Neural progenitor cell (in vitro differentiated cells): ENCODE measurements at places on chromosomes 11 and 22.

DNA sequence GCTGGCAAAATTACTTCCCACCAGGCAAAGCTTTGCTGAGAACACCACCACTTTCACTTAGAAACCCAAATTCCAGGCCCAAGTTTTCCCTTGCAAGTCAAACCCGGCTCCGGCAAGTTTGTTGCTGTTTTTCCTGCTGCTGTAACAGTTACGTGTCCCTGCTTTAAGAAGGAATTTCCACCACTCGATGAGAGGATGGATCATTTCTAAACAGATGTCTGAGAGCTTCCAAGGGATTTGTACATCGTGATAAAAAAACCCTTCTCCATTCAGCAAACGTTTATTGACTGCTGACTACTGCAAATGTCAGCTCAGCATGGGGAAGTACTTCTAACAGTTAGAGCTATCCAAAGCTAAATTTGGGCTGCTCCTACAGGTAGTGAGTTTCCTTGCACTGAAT is 19.7 kb downstream of the P2RX3 start:
- no peak for DNase-seq

DNA sequence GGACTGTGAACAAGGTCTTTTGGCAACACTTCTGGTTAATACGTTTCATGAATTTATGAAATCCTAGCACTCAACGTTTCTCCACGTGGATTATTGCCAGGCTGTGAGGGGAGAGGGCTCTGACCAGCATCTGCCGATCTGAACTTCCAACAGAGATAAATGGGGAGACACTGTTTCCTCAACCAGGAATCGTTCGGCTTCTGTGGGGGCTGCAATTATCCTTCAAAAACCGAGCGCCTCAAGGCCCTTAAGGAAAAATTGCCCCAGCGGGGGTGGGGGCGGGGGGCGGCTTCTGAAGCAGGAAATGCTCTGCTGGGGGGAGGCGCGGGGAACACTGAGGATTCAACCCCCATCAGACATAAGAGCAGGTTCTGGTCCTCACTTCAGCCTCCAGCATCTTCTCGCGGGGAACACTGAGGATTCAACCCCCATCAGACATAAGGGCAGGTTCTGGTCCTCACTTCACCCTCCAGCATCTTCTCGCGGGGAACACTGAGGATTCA is 155.6 kb downstream of the BRD1 start:
- DNase-seq: no peak

DNA sequence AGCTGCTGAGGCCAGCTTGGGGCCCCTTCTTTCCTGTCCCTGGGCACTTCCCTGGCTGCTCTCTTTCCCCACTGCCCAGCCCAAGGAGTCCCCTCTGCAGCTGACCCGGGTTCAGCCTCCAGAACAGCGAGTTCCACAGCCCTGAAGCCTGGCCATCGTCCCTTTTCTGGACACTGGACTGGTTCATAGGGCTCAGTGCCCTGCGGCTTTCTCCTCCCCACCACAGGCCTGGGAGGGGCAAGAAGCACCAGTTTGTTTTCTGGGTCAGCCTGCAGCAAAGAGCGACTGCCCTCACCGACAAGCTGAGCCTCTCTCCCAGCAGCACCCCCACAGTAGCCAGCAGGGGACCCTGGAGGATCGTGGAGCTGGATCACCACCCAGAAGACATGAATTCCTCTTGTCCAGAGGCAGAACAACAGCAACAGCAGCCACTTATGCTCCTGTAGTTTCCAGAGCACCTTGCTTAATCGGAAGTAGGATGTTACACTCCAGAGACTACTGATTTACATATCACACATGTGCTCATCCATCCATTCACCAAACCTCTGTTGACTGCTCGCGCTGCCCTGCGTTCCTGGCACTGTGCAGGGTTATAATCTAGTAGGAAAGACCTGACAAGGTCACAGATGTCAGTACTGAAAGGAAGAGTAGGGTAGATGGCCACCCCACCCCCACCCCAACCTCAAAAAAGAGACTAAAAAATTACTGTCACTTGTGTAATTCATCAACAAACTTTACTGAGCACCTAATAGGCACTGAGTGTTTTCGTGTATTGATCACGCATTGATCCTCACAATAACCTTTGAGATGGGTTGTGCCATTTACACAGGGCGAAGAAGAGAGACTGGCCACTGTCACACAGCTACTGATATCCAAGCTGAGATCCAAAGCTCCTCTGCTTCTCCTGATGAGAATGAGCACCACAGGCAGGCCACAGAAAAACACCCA is 13.0 kb upstream of the CXCR5 start:
- DNase-seq: peak; percentile 25

DNA sequence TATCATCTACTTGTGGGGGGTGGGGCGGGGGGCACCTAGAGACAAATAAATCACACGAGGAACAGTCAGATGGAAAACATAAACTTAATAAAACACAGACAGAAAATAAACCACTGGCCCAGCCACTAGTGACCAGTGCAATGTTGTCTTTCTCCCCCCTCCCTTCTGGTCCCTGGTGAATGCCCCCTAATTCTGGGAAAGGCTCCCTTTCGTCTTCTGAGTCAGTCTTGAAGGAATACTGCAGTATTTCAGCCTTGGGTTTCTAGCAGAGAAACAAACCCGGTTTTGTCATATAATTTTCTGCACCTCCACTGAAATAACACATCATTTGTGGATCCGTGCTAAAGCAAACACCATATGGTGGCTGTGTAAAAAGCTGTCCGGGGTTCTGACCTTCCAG is 101.7 kb downstream of the ABTB2 start:
- no peak for DNase-seq

DNA sequence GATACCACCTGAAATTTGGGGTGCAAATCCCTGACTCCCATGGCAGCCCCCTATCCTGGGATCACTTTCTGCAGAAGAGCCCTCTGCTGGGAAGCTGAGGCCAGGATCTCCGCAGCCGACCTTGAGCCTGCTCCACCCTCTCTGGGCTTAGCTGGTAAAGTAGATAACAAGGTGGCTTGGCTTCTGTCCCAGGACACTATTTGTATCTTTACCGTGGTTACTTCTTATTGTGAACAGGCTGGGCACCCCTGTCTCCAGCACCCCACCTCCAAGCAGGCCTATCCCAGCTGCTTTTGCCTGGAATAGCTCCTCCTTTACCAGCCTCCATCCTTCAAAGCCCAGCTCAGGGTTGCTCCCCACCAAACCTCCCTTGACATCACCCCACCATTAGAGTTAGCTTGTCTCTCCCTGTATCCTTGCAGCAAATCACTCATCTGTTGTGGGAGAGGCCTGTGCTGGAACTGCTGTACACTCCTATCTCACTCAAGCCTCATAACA is 35.2 kb upstream of the P2RY2 start:
- DNase-seq: no peak

DNA sequence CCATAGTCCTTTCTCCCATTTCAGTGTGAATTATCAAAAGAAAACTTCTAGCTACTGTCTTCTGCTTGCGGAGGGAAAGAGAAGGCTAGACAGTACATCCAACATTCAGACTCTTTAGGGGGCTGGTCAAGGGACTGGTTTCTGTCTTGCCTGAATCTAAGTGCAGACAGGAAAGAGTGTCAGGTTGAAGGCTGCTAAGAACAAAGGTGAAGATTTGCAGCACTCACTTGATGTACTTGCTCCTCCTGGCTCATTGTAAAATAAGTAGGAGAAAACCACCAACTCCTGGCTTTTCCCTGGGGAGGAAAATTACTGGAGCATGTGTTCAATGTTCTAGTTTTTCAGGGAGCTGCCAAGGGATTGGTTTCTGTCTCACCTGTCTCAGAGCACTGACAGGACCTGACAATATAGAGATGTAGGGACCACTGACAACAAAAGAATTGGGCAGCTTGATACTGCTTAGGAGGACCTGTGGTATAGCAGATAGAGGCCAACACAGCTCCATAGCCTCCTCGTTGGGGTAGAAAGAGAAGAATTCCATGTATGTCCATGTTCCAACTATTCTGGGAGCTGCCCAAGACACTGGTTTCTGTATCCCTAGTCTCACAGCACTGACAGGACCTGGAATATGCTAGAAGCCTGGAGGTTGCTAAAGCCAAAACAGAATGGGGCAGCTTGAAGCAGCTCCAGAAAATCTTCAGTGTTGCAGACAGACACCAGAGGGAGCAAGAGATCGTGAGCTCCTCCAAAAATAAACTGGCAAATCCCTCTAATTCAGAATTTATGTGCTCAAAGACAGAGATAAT is 39.7 kb upstream of the MMP12 start:
- peak; percentile 51 for DNase-seq

DNA sequence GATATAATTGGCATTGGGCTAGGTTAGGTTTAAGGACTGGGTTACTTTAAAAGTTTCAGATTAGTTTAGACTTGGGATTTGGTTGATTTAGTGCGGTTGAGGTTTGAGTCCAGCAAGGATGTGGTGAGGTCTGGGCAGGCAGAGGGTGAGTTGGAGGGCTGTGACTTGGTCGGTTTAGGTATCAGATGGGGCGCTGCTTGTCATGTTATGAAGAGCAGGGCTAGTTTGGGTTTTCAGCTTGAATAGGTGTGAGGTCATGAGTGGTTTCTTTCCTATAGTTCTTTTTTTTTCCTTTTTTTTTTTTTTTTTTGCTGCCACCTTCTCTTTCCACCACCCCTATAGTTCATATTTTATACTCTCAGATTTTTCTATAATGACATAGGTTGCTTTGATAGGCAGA is 4.8 kb downstream of the CLCF1 start:
- no peak for DNase-seq
